ENCODE measurements at places on chromosomes 12 and 14.

DNA sequence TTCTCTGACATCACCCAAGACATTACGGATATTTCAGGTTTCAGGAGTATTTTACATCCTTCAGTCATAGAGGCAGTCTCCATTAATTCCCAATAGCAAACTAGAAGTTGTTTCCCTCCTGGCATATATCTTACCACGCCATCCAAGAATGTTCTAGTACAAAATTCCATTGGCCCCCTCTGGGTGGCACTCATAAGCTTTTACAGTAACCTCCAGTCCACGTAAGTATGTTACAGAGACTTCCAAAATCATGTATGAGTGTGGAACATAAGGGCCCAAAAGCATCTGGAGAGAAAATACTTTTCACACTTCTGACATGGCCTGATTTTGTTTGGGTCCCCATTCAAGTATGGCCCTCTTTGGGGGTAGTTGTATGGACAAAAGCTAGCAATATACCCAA lies 58.1 kb upstream of the DHRS4 start:
- DNase-seq = no peak

DNA sequence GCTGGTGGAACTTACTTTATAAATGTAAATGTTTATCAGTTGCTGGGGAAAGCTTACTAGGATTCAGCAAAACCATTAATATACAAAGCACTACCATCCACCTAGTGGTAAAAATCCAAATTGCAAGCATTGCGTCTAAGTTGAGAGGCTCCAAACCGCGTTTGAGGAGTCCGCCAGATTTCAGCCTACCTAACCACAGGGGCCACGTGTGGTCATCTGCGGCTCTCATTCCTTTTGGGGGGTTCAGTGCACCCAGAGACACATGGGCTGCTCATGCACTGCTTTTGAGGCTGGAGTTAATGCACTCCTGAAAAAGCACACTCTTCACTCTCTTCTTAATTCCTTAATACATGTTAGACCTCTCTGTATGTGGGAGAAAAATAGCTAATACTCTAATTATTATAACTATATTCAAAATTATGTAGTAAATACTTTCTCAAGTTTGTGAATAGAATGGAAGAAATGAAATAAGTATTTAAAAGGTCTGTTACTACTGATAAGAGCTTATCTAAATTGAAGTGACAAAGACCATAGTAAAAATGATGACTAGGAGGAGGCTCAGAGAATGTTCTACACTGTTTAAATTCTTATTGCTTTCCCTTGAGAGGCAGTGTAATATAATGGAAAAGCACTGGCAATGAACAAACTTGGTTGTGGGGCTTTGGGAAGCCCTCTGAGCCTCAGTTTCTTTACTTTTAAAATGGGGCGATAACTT lies 41.4 kb upstream of the MANSC4 start:
- no peak for DNase-seq

GRCh38 chr14:36582011-36582873 lies at the start of gene NKX2-8:
NKX2-8 (minus strand) TSS chr14:36582614; CDS start chr14:36582389, 225 bp downstream.
- no peak for DNase-seq

GRCh38 chr12:45329238-45329637 lies 113.3 kb downstream of the ANO6 start:
- DNase-seq = no peak

DNA sequence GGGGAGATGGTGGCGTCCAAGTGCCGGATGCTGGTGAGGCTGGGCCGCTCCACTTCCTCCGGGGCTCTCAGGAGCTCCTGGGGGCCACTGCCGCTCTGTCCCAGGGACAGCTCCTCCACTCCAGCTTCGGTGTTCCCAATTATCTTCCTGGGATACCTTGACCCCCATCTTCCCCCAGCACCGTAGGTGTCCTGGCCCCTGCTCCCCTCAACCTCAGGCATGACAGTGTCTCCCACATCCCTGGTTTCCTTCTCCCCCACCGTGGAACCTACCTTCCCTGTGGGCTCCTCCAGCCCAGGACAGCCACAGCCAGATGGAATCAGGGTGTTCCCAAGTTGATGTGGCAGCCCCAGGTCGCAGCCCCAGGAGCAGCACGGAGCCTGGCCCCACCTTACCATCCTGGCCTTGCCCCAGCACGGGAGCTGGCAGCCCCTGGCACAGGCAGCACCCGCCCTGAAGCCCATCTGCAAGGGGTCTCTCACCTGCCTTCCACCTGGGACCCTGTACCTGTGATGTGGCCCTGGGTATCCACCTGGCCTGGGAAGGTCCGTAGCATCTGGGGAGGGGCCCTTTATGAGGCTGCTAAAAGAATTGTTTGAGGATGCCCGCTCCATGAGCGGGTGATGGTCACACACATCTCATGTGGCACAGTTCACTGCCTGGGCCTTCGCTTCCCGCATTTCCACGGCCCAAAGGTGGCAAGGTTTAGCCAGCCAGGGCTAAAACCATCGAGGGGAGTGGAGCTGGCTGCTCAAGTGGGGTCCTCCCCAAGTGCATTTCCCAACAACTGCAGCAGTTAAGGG lies 4.1 kb downstream of the TMEM121 start:
- DNase-seq = no peak

Measured in activated CD8-positive, alpha-beta memory T cell treated with anti-CD3 and anti-CD28 coated beads for 4 hours (primary cell).